Smooth muscle cell of trachea (primary cell): ENCODE measurements at places on chromosomes 4 and X. TPM values are rescaled to one million over a fixed set of nuclear protein-coding genes. Genes with fewer than 3 reads are reported as not detected.

The AREG gene
- 0.29 TPM in 1 of 2 replicates, not detected in the other for total RNA-seq

The AGTR2 gene
- not detected in 2 replicates for total RNA-seq

The SMAD1 gene
- total RNA-seq: 45.3 and 47.6 TPM in 2 replicates

The CCNB3 gene
- total RNA-seq: under 0.01 and 0.17 TPM in 2 replicates

The ENAM gene
- total RNA-seq: 0.17 and 0.44 TPM in 2 replicates

The GLRA2 gene
- not detected in 2 replicates for total RNA-seq
